ENCODE measurements at places on chromosomes 7 and 10.
A peak's percentile ranks its signal among the peaks of the same experiment; 100 is the strongest.

- DNase-seq: no peak
Measured at GRCh38 chr7:20730611-20731010, 56.1 kb downstream of the SP8 start.

GRCh38 chr10:88992921-88993524 is 2.4 kb downstream of the FAS start:
- DNase-seq: no peak

DNA sequence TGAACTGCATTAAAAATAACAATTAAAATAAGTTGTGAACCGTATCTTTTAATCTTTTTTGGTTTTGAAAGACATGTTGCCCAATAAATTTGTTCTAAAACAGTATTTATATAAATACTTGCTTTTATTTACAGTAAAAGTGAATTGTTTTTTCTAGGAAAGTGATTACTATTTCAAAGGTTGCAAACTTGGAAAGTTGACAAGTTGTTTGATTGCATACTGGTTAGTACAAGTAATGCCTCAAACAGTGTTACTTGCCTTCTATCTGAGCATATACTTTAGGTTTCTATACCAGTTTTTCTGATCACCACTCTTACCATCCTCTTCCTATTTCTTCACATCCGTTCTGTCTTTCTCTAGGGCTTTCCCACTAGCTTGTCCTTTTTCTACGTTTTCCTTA is 212.6 kb downstream of the FOXP2 start:
- no peak for DNase-seq

DNA sequence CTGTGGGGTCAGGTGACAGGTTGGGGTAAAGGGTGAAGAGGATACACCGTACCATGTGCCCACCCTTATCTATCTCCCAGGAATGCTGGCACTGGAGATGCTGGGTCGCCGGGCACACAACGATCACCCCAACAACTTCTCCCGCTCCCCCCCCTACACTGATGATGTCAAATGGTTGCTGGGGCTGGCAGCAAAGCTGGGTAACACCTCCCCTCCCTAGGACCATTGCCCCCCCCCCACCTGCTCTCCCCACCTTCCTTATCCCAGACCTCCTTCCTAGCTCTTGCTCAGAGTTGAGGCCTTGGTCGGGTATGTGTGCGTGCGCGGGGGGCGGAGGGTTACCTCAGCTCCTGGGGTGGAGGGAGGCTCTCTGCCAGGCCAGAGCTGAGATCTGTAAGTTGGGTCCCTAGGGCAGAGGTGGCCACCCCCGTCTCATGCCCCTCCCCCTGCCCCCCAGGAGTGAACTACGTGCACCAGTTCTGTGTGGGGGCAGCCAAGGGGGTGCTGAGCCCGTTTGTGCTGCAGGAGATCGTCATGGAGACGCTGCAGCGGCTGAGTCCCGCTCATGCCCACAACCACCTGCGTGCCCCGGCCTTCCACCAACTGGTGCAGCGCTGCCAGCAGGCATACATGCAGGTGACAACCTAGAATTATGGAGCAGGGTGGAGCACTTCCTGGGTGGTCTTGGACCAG is 10.7 kb downstream of the NDST2 start:
- no peak for DNase-seq

GRCh38 chr7:2670720-2671391 is 17.1 kb upstream of the AMZ1 start:
- peak; percentile 88 for DNase-seq

GRCh38 chr10:22737587-22737986 is 23.2 kb upstream of the PIP4K2A start:
- DNase-seq: no peak

- DNase-seq: peak; percentile 47
Measured at GRCh38 chr10:47372726-47373125, 11.4 kb downstream of the ZNF488 start.

DNA sequence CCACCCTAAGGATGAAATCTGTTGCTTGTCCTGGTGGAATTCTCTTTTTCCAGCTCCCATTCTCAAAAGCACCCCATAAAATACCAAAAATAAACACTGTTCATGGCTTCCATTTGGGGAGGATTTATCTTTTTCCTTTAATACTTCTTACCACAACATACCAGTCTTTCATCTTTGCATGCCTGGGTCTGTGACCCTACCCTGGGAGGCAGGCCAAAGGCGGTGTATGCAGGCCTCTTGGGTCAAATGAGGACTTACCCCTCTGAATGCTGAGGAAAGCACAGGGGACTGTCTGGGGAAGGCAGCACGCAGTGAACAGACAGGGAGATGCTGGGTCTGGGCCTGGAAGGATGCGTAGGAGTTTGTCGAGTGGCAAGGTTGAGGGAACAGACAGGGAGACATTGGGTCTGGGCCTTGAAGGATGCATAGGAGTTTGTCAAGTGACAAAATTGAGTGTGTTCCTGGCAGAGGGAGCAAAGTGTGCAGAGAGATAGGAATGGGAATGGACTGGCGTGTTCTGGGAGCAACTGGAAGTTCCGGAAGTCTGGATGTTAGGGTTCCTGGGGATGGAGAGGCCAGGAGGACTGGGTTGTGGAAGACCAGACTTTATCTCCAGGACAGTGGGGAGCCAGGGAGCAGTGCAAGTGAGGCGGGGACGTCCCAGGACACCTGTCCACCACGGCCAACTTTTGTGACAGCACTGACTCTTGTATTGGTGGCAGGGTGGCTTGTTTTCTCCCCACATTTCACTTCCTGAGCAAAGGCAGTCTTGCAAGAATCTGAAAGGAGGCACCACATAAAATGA is 40.8 kb downstream of the MYL10 start:
- peak; percentile 28 for DNase-seq

DNA sequence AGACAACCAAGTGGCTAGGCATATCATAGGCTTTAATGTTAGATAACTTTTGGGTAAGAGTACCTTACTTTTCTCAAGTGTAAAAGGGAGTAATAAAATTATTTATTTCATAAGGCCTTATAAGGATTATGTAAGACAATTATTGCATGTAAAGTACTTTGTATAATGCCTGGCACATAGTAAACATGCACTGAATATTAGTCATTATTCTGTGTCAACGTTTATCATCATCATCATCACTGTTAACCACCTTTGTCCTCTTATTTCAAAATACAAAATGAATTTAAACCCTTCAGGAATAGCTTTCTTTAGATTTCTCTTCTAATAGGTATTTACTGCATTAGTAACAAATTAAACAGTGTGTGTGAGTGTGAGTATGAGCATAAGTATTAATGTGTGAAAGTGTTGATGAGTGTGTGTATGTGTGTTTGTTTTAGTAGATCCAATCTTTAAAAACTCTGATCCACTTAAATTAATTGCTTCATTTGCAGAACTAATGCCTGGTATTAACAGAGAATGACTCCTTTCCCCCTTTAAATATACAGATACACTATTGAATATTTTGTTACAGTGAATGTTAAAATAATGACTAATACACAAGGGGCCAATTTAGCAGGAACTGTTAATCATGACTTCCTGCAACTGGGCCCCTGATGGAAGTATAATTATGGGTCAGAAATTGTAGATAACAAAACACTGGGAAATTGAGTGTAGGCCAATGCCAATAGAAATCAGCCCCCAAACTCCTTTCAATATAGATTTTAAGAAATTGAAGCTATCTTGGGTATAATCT is 213.3 kb upstream of the FZD8 start:
- no peak for DNase-seq

DNA sequence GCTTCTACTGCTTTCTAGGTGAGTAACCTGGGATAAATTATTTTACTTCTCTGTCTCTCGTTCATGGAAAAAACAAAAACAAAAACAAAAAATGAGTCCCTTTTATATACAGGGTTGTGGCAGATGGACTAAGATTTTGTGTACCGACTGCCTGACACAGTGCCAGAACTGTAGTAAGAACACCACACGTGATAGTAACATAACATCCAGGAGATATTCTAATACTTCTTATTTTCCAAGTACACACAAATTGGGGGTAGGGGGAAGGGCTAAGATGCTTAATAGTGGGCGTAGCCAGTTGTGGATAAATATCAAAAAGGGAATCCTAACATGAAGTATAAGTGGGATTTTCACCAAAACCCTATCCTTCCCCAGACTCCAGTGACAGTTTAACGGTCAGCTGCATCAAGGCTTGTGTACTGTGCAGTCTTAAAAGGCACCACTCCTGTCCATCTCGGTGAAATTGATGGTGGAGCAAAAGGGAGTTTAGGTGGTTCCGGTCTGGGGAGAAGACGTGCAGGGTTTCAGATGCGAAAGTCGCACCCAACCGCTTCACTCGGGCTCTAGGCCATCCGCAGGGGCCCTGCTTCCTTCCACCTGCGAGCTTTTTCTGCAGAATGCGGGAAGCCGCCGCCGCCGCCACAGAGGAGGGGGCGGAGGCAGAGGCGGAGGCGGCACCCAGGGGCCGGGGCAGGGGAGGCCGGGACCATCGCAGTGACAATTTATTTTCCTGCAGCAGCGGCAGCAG is at the start of gene STAMBPL1:
TSS of gene STAMBPL1 (plus strand) at position 712 of the 748 bp plus-strand sequence. CDS start 21,464 bp downstream, outside the sequence.
- DNase-seq: peak; percentile 89

DNA sequence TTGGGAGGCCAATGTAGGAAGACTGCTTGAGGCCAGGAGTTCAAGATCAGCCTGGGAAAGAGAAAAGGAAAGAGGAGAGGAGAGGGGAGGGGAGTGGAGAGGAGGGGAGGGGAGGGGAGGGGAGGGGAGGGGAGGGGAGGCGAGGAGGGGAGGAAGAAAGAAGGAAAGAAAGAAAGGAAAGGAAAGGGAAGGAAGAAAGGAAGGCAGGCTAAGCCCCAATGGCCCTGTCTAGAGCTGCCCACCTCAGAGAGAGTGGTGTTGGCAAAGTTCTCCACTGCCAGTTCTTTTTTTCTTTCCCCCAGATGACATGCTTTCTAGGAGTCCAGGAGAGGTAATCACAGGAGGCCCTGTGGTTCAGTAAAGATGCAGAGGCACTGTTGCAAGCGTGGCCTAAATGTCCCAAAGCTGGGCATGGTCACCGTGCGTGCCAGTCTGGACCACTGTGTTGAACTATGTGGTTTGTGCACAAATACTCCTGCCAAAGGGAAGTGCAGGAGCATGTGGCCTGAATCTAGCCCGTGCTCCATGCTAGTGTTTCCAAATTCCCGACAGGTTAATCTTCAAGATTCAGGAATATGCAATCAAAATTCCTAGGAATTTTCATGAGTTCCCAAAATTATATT is 39.7 kb downstream of the ODAD2 start:
- no peak for DNase-seq

DNA sequence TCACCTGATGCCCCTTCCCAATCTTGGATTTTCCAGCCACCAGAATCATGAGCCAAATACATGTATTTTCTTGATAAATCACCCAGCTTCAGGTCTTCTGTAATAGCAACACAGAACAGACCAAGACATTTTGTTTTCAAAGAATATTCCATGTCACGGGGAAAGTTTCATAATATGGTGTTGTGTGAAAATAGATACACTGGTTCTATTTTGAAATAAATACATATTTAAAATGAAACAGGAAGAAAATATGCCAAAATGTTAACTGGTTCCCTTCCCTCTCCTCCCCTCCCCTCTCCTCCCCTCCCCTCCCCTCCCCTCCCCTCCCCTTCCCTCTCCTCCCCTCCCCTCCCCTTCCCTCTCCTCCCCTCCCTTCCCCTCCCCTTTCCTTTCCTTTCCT is 30.3 kb upstream of the CAMK1D start:
- no peak for DNase-seq

DNA sequence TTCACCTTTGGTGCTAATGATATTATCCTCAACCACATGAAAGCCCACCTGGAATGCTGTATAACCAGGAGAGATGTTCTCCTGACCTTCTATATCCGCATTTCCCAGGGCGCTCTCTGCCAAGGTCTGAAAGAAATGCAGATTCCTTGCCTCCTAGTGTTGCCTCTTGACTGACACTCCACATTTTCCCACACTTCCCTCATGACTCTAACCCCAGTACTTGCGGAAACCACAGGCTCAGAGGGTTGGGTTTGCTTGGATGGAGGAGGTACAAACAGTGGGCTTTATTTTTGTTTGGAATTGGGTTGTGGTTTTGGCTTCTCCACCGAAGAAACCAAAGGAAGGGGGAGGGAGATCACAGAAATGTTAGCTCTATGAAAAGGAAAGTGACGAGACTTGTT is 222.9 kb upstream of the CELF2 start:
- no peak for DNase-seq

GRCh38 chr10:97798958-97799610 is 27.3 kb upstream of the SFRP5 start:
- no peak for DNase-seq

DNA sequence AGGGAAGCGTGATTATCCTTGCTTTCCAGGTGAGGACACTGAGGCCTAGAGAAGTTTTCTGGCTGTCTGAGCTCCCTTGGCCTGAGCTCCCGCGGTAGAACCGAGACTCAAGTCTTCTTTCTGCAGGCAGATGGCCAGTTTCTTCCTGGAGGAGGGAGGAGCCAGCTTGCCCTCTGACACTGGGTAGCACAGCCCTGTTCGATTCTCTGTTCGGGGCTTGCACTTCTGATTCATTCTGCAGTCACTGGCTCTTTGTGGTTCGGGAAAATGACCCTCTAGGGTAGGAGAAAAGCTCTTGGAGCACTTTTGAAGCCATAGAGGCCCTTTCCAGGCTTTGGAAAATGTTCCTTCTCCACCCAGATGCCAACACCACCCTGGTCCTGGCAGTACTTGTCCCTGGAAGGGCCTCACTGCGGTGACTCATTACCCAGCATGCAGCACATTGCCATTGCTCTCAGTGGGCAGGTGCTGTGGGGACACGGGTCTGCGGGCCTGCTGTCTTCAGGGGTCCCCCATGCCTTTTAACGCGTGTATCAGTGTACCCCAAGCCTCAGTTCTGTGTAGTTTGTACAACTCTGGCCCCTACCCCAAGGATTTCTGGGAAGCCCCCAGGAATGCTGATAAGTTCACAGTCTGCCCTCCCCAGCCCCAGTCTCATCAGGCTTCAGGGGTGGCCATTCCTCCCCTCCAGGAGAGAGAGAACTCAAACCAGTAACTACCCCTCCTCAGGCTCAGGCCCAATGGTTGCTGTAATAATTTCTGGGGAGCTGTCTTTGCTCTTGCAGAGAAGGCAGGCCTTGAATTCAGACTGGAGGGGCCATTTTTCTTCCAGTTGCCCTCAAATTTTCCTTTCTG is 11.9 kb downstream of the CHST3 start:
- DNase-seq: no peak

DNA sequence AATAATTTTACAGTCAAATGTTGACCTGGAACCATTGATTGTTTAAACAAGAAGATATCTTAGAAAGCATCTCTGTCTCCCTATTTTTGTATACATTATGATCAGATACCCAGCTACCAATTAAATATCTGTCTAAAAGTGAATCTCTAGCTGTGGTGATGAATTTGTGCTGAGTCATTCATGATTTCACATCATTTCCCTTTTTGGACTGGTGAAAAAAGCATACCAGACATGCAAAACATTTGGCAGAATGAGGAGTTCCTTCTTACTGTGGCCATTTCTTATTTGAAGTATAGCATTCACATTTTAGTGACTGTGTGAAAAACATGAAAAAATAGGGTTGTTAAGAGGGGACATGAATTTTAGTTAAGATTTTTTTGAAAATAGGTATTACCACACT is 98.0 kb upstream of the GATA3 start:
- DNase-seq: no peak

All from activated CD8-positive, alpha-beta memory T cell treated with anti-CD3 and anti-CD28 coated beads for 24 hours (primary cell).